Amygdala (tissue), 56 donors: ENCODE measurements at places on chromosomes 4 and X.

- no peak for DNase-seq
Measured at GRCh38 chr4:47349326-47349725, 114.2 kb downstream of the COMMD8 start.

- DNase-seq: no peak
Measured at GRCh38 chr4:94827481-94828110, 69.8 kb downstream of the BMPR1B start.

GRCh38 chr4:81482326-81482725 is 10.6 kb upstream of the RASGEF1B start:
- DNase-seq: no peak

- no peak for DNase-seq
Measured at GRCh38 chr4:123667496-123667895, 270.9 kb downstream of the SPRY1 start.

DNA sequence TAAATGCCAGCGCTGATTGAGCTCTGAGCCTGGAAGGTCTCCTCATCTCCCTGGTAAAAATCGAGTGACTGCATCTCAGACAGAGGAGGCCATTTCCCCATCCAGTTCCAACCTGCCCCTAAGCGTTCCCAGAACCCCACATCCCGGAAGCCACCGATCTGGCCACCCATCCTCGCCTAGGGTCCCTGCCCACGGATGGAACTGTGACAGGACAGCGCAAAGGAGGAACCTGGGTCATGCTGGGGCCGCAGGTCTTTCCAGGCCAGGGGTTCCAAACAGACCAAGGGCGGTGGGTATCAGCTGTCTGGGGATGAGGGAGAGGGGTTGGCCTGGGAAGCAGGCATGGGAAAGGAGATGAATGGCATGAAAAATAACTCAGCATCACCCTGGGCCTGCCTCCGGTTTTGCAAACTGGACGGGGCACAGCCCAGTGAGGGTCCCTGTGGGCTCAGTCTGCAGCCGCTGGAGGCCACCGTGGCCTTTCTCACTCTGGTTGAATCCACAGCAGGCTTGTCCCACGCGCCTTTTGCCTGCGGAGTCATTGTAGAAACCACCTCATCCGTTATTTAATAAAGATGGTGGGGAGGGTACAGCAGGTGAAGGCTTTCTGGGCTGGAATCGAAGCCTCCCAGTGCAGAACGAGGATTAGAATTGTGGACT is 49.1 kb downstream of the ABLIM2 start:
- DNase-seq: no peak

DNA sequence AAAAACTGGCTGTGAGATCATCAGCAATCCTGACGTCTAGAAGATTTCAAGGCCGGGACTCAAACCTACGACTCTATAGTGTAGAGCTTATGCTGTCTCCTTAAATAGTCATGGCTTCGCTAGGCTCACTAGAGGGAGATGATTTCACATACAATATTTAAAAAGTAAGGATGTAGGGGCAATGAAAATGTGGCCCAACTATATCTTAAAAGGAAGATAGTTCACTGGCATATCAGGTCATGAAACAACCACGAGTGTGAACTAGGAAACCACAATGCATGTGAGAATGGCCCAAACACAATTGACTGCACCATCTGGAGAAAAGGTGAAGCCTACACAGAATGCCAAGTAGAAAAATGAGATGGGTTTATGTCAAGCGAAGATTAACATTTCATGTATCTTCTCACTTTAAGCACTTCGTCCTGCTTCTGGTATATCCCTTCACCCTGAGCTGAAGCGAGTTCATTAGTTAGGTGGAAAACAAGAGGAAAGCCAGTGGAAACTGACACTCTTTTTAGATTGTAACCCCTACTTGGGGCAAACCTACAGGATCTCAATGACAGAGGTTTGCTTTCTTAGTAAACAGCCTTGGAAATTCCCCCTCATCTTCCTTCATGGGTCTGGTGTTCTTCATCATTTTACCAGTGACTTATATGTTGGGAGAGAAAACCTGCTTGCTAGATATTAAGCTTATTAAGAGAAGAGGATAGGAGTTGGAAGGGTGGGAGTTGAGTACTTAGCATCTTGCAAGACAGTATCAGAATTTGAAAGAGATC is 17.4 kb downstream of the FAM9C start:
- DNase-seq: no peak

GRCh38 chr4:122542411-122543236 is 78.2 kb downstream of the IL21 start:
- no peak for DNase-seq

GRCh38 chr4:26299254-26299882 is 21.4 kb upstream of the RBPJ start:
- DNase-seq: no peak

GRCh38 chrX:119692191-119693039 is 553 bp downstream of the SEPTIN6 start:
- peak; percentile 9 for DNase-seq

- no peak for DNase-seq
Measured at GRCh38 chr4:7581477-7581876, 146.7 kb upstream of the PSAPL1 start.
